ENCODE measurements at places on chromosomes 13 and 19. TPM values are rescaled to one million over a fixed set of nuclear protein-coding genes. Genes with fewer than 3 reads are reported as not detected.

DNA sequence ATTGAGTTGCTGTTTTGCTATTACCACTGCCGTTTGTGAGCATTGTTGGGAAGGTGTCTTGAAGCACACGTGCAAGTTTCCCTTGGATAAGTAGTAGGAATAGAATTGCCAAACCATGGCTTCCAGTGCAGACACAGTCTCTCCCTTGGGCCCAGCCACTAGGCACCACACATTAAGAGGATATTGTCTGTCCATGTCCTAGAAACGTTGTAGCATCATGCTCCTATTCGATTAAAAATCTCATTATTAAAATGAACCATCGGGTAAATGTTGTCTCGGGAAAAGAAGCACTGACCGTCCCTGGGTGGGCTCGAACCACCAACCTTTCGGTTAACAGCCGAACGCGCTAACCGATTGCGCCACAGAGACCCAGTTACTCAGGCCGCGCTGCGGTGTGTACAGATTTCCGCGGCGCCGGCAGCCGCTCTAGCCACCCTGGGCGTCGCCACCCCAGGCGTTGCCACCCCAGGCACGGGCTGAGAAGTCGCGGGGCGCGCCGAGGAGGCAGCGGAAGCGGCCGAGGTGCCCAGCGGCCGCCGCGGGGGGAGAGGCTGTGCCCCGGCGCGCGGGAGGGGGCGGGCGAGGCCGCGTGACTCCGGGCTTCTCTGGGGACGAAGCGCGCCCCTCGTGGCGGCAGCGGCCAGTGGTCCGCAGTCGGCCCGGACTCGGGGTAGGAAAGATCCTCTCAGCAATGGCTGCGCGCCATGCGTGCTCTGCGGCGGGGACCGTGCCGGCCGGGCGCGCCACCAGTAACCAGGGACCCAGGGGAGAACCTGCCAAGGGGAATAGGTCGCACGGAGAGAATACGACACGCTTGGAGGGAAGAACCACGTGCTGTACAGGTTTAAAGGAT, 56.2 kb downstream of the USPL1 start:
- H3K4me3 ChIP-seq, result peak overlapping the region; percentile 33
- peak; percentile 93 for DNase-seq

- H3K36me3 ChIP-seq, result no peaks in the 10 kb centered on the region
- no peaks in the 10 kb centered on the region for H3K27me3 ChIP-seq
- H3K27ac ChIP-seq, result peak overlapping the region; percentile 55
- H3K4me3 ChIP-seq, result no peak overlapping the region
These were observed 40.6 kb downstream of the DPF1 start for GRCh38 chr19:38183251-38183897.

- no peak overlapping the region for H3K27ac ChIP-seq
- H3K4me3 ChIP-seq, result no peak overlapping the region
- H3K36me3 ChIP-seq, result no peaks in the 10 kb centered on the region
These were observed 10.1 kb upstream of the LRCH1 start for GRCh38 chr13:46542833-46543232.

- peak; percentile 75 for DNase-seq
- no peaks in the 10 kb centered on the region for H3K4me1 ChIP-seq
- H3K27me3 ChIP-seq, result peaks cover 4% of the 10 kb centered on the region
- H3K36me3 ChIP-seq, result no peaks in the 10 kb centered on the region
These were observed at the start of gene HS6ST3 for GRCh38 chr13:96089749-96090239. Gene HS6ST3 (plus strand): TSS chr13:96090107.

GRCh38 chr13:92572190-92572589, 654.4 kb upstream of the GPC6 start:
- no peak overlapping the region for H3K27ac ChIP-seq
- no peaks in the 10 kb centered on the region for H3K27me3 ChIP-seq
- H3K4me3 ChIP-seq, result no peak overlapping the region
- DNase-seq, result no peak

DNA sequence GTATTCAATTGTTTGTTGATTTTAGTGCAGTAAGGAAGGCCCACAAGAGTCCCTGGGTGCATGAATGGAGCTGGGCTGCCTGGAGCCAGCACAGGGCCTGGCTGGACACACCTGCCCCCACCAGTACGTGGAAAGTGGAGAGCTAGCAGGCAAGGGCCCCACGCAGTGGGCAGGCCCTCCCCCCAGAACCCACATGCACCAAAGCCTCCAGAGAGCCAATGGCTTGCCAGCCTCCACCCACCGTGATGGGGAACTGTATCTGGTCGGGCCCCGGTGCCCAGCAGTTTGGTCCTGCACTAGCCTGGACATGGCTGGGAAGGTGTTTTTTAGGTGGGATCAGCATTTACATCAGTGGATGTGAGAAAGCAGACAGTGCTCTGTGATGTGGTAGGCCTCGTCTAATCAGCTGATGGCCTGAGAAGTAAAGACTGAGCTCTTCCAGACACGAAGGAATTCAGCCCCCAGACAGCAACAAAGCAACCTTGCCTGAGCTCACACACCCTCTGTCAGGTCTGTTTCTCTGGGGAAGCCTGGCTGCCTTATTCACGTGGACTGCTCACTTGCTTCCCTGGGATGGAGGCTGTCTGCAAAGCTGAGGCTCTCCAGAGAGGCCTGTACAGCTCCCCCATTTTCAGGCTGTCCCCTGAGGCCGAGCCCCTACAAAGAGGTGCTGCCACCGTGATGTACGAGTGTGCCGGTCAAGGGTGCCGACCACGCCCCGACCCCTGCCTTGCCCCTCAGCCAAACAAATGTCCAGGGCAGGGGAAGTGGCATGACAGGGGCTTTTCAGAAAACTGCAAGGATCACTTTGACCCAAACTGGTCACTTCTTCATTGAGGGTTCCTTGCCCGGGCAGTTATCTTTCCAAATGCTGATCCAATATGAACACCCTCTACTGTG, 27.5 kb downstream of the RAB20 start:
- H3K4me1 ChIP-seq, result peaks cover 38% of the 10 kb centered on the region
- peak overlapping the region; percentile 72 for H3K27ac ChIP-seq
- no peak for DNase-seq
- no peaks in the 10 kb centered on the region for H3K36me3 ChIP-seq
- H3K4me3 ChIP-seq, result no peak overlapping the region
- no peaks in the 10 kb centered on the region for H3K27me3 ChIP-seq

DNA sequence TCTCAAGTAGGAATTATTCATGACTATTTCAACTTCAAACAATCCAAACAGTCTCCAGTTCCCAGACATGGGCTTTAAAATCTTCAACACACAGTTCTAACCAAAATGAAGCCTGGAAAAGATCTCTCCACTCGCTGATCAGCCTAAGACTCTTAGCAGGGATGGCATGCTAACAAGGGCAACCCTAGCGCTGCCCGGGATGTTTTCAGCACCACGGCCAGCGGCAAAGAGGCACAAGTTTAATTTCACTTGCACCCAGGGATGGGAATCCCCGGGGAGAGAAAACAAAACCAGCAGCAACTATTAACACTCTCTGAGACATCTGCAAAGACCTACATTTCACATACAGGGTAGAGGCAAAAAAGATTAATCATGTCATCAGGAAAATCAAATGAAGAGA, 43.0 kb downstream of the CACNA1A start:
- no peaks in the 10 kb centered on the region for H3K27me3 ChIP-seq
- no peak overlapping the region for H3K4me3 ChIP-seq
- no peaks in the 10 kb centered on the region for H3K36me3 ChIP-seq
- H3K27ac ChIP-seq, result no peak overlapping the region

- no peak for DNase-seq
- H3K36me3 ChIP-seq, result no peaks in the 10 kb centered on the region
- H3K27ac ChIP-seq, result no peak overlapping the region
- no peaks in the 10 kb centered on the region for H3K4me1 ChIP-seq
- H3K4me3 ChIP-seq, result no peak overlapping the region
These were observed 296.6 kb downstream of the RFC3 start for GRCh38 chr13:34114581-34114980.

GRCh38 chr19:36876993-36877938, 26.6 kb downstream of the ZNF345 start:
- no peaks in the 10 kb centered on the region for H3K36me3 ChIP-seq
- no peak overlapping the region for H3K4me3 ChIP-seq
- H3K27ac ChIP-seq, result no peak overlapping the region
- no peaks in the 10 kb centered on the region for H3K27me3 ChIP-seq

GRCh38 chr13:90846936-90847335, 500.6 kb upstream of the MIR17HG start:
- no peak overlapping the region for H3K4me3 ChIP-seq
- no peaks in the 10 kb centered on the region for H3K36me3 ChIP-seq

- DNase-seq, result no peak
- H3K4me3 ChIP-seq, result no peak overlapping the region
- H3K36me3 ChIP-seq, result no peaks in the 10 kb centered on the region
- no peaks in the 10 kb centered on the region for H3K4me1 ChIP-seq
- no peak overlapping the region for H3K27ac ChIP-seq
These were observed 4.4 kb upstream of the TMEM272 start for GRCh38 chr13:51849145-51850101.

DNA sequence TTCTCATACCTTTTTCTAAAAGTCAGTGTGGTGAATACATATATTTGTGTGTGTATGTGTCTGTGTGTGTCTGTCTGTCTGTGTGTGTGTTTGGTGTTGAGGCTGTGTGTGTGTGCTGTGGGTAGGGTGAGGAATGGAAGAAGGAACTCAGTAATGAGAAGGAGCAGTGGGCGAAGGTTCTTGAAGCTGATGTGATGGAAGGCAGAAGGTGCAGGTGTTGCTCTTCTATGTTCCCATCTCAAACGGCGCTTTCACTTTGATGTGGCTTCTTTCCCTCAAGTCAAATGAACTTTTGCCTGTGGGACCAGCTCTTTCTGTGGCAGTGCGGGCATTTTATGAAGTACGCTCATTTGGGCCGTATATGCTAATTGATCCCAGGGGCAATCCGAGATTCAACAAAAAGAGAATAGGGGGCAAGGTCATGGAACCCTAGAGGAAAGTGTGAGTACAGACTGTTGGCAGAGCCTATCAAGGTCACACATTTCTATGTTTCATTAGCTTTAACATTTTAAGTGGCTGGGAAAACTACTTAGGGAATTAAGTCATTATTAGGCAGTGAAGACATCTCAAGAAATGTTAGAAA, 15.2 kb downstream of the BIVM start:
- no peak for DNase-seq
- H3K36me3 ChIP-seq, result no peaks in the 10 kb centered on the region
- no peaks in the 10 kb centered on the region for H3K27me3 ChIP-seq
- H3K4me3 ChIP-seq, result no peak overlapping the region
- no peak overlapping the region for H3K27ac ChIP-seq

DNA sequence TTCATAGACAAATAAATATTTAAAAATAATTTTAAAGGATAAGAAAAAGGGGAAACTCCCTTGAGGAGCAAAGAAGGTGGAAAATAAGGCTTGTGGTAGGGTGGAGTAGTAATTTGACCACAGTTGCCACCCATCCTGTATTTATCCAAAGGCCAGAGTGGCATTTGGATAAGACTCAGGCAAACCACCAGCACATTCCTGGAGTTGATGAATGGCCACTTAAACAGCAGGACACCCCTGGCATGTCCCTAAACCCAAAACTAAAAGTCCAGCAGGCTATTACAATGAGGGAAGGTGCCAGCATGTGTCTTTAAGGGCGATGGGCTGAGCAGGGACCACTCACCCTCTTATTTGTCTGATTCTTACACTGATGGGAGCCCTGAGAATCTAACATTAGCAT, 9.8 kb upstream of the FRY start:
- no peaks in the 10 kb centered on the region for H3K27me3 ChIP-seq
- no peak for DNase-seq
- no peak overlapping the region for H3K27ac ChIP-seq
- H3K4me1 ChIP-seq, result no peaks in the 10 kb centered on the region

- no peaks in the 10 kb centered on the region for H3K27me3 ChIP-seq
- no peaks in the 10 kb centered on the region for H3K4me1 ChIP-seq
- DNase-seq, result no peak
- H3K27ac ChIP-seq, result no peak overlapping the region
These were observed 290.8 kb downstream of the SHISA2 start for GRCh38 chr13:25761041-25761440.

Gene ZNF529
- total RNA-seq, result 20.0 TPM

Gene MIA
- total RNA-seq, result 9.2 TPM

Gene SIGLEC14
- 0.72 TPM for total RNA-seq

Gene LRRC4B
- total RNA-seq, result 0.12 TPM

Gene LIG1
- 11.7 TPM for total RNA-seq

Gene PROZ
- total RNA-seq, result not detected

Gene DCT
- total RNA-seq, result 2.6 TPM

Measured in adrenal gland (tissue), 19 donors.